Left ventricle myocardium superior (tissue), 1 donor: ENCODE measurements at places on chromosomes 16 and 17. TPM values are rescaled to one million over a fixed set of nuclear protein-coding genes. Genes with fewer than 3 reads are reported as not detected.

- DNase-seq, result no peak
Measured at GRCh38 chr17:48840441-48840840, 9.6 kb downstream of the CALCOCO2 start.

DNA sequence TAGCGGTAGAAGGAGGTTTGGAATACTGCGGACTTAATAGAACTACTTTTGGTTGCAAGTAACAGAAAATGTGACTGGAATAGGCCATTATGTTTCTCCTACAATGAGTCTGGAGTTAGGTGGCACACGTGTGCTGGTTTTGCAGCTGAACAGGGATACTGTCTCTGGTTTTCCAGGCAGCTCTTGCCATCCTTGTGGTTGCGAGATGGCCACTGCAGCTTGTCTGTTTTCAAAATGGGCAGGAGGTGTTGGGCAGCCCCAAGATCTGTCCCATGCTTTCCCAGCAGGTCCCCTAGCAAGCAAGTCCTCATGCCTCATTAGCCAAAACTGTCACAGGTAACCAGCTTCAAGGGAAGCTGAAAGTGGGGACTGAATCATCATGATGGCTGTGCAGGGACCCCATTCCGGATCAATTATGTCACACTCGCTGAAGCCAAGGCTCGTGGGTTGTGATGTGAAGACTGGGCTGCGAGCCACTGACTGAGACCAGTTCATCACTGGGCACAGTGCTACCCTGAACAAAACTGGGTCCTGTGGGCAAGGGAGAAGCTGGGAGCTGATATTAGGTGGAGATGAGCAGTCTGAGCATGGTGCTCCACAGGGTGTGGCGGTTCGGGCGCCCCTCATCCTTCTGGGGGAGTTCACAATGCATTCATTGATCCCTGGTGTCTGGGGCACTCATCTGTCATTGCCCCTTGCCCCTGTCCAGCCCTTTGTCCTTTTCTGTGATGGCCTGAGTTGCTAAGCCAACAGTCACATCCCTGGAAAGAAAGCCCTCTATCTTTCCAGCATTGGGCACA lies 82.1 kb downstream of the KSR1 start:
- DNase-seq, result no peak

- DNase-seq, result no peak
Measured at GRCh38 chr17:27759528-27759927, 40.8 kb downstream of the NOS2 start.

GRCh38 chr16:7382521-7382920 lies 49.9 kb downstream of the RBFOX1 start:
- DNase-seq, result no peak

- DNase-seq, result no peak
Measured at GRCh38 chr17:50045154-50045553, 10.8 kb upstream of the ITGA3 start.

DNA sequence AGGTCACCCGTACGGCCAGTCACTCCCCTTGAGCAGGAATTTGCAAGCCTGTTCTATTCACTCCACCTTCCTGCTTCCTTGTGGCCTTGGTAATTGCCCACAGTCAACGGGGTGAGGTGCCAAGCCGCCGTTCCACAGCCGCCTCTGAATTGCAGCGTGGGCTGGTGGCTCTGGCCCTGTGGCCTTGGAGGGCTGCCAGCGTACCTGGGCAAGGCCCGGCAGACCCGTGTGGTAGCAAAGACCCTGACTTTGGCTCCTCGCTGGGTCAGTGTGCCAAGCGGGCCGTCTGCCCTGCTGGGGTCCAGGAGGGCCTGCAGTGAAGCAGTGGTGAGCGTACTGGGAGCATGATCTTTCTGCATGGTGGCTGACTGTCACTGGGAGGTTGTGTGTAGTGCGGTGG lies 3.6 kb downstream of the BANP start:
- DNase-seq, result no peak

GRCh38 chr17:76005263-76006149 lies 4.9 kb downstream of the CDK3 start:
- DNase-seq, result peak; percentile 64

GRCh38 chr16:11370084-11370931 lies 25.0 kb downstream of the RMI2 start:
- DNase-seq, result no peak

DNA sequence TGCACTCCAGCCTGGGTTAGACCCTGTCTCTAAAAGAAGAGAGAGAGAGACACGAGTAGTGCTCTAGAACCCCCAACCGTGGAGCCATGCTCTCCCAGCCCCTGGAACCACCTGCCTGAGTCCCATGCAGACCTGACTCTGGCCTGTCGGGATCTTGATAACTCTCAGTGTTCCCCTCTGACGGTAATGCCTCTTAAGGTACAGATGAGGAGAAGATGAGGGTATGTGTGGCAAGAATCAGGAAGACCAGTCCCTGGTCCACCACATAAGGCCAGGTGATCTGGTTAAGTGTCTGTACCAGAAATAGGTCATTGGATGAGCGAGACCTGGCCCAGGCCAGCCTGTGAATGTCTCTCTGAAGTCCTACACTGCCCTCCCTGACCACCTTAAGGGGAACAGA lies 18.4 kb downstream of the OSBPL7 start:
- no peak for DNase-seq

DNA sequence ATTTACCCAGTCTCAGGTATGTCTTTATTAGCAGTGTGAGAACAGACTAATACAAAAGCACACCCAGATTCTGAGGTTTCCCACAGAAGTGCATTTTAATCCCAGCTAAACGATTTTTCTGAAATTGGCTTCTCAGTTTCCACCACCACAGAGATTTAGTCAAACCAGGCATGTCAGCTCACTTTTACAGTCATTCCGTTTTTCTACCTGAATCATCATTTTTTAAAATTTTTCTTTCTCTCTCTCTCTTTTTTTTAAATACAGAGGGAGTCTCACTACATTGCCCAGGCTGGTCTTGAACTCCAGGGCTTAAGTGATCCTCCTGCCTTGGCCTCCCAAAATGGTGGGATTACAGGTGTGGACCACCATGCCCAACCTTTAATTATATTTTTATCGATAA lies 389.1 kb downstream of the HAPSTR1 start:
- DNase-seq, result no peak

- DNase-seq, result no peak
Measured at GRCh38 chr16:3596101-3596861, 15.1 kb downstream of the SLX4 start.

DNA sequence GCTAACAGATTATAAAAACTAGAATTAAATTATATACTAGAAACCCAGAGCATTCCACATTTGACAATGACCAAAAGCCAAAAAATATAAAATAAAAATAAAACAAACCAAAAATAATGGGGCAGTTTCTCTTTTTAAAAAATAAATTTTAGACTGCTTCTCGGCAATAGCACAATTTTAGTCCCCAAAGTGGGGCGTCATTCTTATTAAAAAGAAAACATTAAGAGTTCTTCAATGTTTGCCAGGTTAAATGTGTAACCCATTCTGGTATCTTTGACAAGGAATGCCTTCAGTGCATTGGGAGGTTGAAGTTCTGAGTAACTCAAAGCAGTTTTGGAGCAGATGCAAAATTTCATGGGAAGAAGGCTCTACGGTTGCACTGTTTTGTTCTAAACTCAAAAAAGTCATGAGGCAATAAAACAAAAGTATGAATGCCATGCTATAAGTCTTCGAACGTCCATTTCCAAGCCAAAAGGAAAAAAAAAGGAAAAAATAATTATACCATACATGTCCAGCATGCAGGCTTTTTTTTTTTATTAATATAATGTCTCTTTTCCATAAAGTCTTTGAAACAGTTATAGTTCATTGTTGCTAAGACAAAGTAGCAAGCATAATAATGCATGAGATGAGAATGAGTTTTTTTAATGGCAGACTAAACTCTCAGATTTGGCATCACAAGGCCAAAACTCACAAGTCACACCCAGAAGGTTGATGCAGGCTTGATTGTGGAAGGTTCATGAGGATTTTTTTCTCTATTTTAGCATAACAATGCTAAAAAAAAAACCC lies 3.1 kb downstream of the MAF start:
- no peak for DNase-seq

GRCh38 chr17:2801841-2802240 lies 5.6 kb downstream of the RAP1GAP2 start:
- no peak for DNase-seq

GRCh38 chr17:17304521-17304985 lies 1.4 kb downstream of the NT5M start:
- no peak for DNase-seq

- DNase-seq, result no peak
Measured at GRCh38 chr16:57589374-57589773, 39.1 kb upstream of the ADGRG1 start.

DNA sequence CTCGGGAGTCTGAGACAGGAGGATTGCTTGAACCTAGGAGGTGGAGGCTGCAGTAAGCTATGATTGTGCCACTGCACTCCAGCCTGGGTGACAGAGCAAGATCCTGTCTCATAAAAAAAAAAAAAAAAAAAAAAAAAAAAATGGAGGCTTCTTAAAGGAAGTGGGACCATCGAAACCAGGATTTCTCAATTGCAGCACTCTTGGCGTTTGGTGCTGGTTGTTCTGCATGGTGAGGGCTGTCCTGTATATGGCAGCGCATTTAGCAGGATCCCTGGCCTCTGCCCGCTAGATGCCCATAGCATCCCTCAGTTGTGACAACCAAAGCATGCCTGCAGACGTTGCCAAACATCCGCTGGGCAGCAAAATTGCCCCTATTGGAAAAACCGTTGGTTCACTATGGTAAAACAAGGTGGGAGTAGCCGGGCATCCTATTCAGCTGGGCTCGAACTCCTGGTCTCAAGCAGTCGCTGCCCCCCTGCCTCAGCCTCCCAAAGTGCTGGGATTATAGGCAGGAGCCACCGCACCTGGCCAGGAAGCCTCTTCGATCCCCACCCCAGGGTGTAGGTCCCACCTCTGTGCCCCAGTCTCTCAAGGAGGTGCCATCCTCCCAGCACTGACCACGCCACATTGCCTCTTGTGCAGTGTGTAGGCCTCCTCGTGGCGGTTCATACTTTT lies 6.5 kb upstream of the NPIPB7 start:
- no peak for DNase-seq

DNA sequence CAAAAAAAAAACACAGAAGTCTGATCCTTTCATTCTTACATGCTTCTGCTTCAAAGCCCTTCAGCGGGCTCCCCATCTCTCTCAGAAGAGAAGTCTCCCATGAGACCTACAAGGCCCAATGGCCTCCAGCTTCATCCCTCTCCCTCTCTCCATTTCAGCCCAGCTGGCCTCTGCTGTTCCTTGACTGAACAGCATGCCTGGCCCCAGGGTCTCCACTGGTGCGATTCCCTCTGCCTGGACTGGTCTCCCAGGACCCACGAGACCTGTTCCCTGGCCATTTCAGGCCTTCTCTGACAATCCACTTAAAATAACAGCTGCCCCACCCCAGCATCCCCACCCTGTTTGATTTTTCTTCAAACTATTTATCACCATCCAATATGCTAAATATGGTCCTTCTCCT lies 91.2 kb downstream of the AIPL1 start:
- DNase-seq, result no peak

DNA sequence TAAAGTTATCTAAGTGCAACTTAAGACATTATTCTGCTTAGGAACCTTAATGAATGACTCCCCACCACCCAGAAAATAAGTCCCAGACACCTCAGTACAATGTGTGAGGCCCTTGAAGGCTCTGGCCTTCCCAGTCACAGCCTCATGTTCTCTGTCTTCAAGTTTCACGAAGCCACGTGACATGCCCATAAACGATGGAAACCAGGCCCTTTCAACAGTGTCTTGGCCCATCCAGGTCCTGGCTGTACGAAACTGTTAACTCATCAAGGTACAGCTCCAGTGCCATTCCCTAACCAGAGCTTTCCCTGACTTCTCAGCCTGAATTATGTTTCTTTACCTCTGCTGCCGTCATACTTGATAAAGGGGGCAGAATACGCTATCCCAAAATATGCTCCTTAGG lies 69.0 kb downstream of the ARHGAP17 start:
- no peak for DNase-seq

GRCh38 chr17:22305356-22306071 lies 613.2 kb downstream of the KCNJ18 start:
- DNase-seq, result no peak

- peak; percentile 86 for DNase-seq
Measured at GRCh38 chr16:11128211-11129141, 127.5 kb downstream of the SOCS1 start.

GRCh38 chr16:51500306-51500705 lies 349.2 kb upstream of the SALL1 start:
- no peak for DNase-seq

GRCh38 chr17:16371742-16372141 lies 9.1 kb upstream of the UBB start:
- DNase-seq, result no peak

DNA sequence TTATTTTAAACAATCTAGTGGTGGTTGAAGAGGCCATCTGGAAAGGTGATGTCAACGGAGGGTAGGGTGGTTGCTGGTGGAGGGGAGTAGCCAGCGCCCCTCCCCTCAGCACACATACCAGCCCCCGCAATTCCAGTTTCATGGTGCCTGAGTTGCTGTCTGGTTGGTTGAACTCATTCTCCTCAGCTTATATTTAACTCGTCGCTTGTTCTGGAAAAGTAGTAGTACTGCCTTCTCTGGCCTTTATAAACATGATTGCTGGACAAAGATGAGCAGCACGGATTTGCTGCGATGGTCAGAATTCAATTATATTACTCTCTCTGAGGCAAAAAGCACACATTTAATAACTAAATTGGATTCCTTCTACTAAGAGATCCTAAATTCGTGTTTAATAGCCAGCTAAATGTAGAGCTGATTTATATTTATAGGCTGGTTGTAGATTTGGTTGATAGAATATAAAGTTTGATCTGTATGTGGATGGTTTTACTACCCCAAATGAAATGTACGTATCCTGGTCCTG lies 238.0 kb upstream of the TBX2 start:
- DNase-seq, result no peak

GRCh38 chr16:75019007-75019406 lies 20.2 kb downstream of the ZNRF1 start:
- no peak for DNase-seq

Gene AIPL1
- not detected for total RNA-seq

Gene SMIM36
- not detected for total RNA-seq

Gene PRDM7
- total RNA-seq, result not detected

Gene GALR2
- total RNA-seq, result not detected

Gene GUCY2D
- total RNA-seq, result not detected

Gene VTN
- total RNA-seq, result 38.1 TPM

Gene SEPTIN12
- total RNA-seq, result not detected

Gene PYDC1
- total RNA-seq, result not detected

Gene HS3ST3A1
- total RNA-seq, result 0.57 TPM

Gene KRT9
- total RNA-seq, result not detected
